ENCODE measurements at places on chromosomes 2 and 18.

- no peak for DNase-seq
Measured at GRCh38 chr2:73028841-73029240, 42.7 kb downstream of the SFXN5 start.

DNA sequence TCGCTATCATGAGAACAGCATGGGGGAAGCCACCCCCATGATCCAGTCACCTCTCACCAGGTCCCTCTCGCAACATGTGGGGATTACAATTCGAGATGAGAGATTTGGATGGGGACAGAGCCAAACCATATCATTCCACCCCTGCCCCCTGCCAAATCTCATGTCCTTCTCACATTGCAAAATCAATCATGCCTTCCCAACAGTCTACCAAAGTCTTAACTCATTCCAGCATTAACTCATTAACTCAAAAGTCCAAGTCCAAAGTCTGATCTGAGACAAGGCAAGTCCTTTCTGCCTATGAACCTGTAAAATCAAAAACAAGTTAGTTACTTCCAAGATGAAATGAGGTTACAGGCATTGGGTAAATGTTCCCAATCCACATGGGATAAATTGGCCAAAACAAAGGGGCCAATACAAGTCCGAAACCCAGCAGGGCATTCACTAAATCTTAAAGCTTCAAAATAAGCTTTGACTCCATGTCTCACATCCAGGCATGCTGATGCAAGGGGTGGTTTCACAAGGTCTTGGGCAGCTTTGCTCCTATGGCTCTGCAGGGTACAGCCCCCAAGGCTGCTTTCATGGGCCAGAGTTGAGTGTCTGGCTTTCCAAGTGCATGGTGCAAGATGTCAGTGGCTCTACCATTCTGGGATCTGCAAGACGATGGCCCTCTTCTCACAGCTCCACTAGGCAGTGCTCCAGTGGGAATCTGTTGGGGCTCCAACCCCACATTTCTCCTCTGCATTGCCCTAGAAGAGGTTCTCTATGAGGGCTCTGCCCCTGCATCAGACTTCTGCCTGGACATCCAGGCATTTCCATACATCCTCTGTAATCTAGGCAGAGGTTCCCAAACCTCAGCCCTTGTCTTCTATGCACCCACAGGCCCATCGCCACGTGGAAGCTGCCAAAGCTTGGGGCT lies 14.8 kb downstream of the TAF1B start:
- no peak for DNase-seq

DNA sequence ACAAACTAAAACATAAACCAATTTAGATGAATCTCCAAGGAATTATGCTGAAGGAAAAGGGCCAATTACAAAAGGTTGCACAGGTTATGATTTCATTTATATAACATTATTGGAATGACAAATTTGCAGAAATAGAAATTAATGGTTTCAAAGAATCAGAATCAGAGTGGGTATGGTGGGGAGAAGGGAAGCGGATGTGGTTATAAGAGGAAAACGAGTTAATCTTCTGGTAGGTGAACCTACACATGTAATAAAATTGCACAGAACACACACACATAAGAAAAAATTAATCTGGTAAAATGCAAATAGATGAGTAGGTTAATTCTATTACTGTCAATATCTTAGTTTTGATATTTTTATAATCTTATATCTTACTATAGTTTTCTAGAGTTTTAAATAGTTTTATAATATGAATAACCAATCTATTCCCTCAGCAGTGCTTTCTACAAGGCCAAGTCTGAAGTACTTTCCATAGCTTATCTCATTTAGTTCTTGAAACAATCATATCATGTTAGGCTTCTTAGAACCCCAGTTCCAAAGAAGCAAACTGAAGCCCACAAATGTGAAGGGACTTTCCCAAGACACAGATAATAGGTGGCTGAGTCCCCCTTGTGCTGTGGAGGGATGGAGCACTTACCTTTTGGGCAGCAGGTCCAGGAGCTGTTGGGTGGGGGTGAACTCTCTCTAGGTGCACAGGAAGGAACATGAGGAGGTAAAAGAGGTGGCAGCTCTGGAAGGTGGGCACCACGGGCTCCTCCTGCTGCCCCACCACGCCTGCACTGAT lies 31.5 kb downstream of the ZNF519 start:
- DNase-seq: no peak

DNA sequence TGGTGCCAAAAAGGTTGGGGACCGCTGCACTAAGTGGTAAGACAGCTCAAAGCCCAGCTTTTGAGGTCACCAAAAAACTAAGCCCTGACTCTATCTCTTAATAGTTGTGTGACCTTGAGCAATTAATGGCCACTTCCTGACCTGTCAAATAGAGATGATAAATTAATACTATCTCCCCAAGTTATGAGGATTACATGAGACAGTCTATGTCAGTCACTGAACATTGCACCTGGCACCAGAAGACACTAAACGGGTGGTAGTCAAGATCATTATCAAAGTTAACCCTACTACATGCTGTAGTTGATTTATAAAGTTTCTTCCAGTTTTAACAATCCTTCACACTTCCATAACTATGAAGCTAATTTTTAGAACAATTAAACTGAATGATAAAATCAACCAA lies 36.5 kb downstream of the STPG4 start:
- DNase-seq: no peak

DNA sequence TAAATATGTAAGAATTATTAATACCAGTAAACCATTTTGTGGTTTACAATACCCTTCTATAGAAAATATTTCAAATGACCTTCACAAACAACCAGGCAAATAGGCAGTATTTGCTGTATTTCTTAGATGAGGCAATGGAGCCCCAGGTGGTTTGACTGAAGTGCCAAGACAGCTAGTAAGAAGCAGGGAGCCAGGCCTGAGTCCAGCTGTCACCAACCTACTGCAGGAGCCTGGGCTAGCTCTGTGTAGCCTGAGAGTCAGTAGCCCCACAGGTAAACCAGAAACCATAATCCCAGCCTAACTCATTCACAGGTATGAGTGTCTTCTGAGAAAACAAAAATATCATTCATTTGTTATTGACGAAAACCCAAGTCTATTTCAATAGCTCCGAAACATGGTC lies 45.6 kb downstream of the TRIB2 start:
- DNase-seq: no peak

DNA sequence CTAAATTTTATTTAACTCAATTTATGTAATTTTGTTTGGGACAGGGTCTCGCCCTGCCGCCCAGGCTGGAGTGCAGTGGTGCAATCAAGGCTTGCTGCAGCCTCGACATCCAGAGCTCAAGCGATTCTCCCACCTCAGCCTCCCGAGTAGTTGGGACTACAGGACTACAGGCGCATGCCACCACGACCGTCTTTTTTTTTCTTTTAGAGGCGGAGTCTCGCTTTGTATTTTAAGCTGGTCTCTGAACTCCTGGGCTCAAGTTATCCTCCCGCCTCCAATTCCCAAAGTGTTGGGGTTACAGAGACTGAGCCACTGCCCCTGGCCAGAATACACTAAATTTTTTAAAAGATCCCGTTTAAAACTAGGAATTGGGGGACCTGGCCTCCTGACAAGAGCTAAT lies 18.5 kb downstream of the WNT10A start:
- DNase-seq: no peak

DNA sequence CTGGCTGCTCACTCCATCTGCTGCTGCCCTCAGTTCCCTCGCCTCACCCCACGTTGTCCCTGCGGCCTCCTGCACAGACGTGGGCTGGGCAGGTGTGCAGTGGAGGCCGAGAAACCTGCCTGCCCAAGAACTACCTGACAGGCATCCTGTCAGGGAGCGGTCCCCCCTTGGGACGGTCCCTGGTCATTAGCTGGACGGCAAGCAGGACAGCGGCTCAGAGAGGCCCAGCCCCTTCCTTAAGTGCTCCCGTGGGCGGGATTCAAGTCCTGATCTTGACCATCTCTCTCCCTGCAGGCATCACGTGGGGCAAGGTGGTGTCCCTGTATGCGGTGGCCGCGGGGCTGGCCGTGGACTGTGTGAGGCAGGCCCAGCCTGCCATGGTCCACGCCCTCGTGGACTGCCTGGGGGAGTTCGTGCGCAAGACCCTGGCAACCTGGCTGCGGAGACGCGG lies 11.3 kb downstream of the BOK start:
- DNase-seq: no peak

- no peak for DNase-seq
Measured at GRCh38 chr2:147800316-147800715, 44.5 kb upstream of the ACVR2A start.

DNA sequence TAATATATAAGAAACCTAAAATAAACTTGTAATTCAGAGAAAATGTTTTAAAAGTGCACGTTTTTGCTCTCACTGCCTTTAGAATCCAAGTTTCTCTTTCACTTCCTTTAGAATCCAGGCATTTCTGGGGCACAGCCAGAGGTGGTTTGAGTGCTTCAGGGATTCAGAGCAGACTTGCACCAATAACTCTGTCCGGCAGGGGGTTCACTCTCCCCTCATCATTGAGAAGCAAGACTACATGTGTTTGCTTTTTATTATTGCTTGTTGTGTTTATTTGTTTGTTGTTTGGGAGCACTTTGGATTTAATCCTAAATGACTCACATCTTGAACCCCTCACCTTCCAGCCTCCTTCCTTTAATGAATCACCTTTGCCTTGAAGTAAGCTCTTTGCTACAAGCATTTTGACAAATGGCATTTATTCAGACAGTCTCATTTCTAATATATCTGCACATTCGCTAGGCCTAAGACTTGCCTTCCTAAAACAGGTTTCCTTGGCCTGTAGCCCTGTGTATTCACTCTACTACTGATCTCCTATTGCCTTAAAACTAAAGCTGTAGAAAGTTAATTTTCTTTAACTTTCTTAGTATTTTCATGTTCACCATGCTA lies 233.5 kb upstream of the ATP5MC3 start:
- no peak for DNase-seq

DNA sequence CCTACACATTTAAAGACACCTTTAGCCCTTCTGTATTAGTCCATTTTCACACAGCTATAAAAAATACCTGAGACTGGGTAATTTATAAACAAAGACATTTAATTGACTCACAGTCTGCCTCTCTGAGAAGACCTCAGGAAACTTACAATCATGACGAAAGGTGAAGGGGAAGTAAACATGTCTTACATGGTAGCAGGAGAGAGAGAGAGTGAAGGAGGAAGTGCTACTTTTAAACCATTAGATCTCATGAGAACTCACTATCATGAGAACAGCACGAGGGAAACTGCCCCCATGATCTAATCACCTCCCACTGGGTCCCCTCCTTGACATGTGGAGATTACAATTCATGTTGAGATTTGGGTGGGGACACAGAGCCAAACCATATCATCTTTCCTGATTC lies 946.6 kb downstream of the SLC4A3 start:
- DNase-seq: no peak

DNA sequence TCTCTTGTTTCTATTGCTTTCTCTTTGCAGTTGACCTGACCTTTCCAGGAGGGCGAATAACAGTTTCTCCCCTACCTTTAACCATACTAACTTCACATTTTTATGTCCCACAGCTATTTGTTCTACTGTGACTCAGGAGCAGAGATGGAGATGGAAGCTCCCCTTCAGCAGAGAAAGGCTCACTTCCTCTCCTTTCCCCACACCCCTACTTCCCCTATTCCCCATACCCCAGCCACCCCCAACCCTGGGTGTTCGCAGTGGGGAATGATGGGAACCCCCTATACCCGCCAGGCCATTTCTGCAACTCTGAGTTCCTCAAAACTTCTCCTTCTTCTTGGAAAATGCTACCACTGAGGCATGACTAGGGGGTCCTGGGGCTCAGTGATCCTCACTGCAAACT lies 285.4 kb upstream of the MGAT5 start:
- no peak for DNase-seq

GRCh38 chr18:5496305-5496704 lies 47.5 kb downstream of the EPB41L3 start:
- no peak for DNase-seq

- no peak for DNase-seq
Measured at GRCh38 chr18:5295231-5295920, at the start of gene ZBTB14. ZBTB14 (minus strand) TSS chr18:5295726; CDS start chr18:5293246, 2,480 bp downstream.

GRCh38 chr2:181384923-181385322 lies 72.3 kb upstream of the ITGA4 start:
- no peak for DNase-seq

GRCh38 chr2:182133195-182133891 lies 147.7 kb downstream of the PPP1R1C start:
- DNase-seq: no peak

DNA sequence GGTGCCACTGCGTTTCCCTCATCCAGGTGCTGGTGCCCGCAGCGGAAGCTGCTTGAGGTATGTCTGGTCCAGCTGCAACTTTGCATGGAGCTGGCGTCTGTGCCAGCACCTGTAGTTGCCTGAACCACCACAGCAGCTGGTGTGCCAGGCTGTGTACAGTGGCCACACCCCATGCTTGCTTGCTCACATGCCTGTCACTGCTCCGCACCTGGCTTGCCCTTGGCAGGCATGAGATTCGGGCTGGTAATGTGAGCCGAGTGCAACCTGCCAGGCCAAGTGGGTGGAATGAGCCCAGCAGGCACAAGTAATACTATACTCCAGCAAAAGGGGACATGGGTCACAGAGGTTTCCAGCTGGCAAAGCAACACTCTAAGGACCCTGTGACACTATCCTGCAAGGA lies 1123.3 kb upstream of the ACVR2A start:
- no peak for DNase-seq

DNA sequence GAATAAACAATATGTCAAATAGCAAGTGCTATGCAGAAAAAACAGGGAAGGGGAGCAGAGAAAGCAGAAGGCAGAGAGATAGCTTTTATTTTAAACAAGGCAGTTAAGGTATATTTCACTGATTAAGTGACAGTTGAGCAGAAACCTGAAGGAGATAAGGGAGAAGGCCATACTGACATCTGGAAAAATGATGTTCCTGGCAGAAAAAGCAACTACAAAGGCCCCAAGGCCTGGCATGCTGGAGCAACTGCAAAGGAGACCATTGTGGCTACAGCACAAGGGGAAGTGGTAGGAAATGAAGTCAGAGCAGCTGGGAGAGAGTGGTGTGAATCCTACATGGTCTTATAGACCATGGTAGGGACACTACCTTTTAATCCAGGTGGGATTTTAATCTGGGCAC lies 8.9 kb upstream of the PCBP1 start:
- DNase-seq: no peak

DNA sequence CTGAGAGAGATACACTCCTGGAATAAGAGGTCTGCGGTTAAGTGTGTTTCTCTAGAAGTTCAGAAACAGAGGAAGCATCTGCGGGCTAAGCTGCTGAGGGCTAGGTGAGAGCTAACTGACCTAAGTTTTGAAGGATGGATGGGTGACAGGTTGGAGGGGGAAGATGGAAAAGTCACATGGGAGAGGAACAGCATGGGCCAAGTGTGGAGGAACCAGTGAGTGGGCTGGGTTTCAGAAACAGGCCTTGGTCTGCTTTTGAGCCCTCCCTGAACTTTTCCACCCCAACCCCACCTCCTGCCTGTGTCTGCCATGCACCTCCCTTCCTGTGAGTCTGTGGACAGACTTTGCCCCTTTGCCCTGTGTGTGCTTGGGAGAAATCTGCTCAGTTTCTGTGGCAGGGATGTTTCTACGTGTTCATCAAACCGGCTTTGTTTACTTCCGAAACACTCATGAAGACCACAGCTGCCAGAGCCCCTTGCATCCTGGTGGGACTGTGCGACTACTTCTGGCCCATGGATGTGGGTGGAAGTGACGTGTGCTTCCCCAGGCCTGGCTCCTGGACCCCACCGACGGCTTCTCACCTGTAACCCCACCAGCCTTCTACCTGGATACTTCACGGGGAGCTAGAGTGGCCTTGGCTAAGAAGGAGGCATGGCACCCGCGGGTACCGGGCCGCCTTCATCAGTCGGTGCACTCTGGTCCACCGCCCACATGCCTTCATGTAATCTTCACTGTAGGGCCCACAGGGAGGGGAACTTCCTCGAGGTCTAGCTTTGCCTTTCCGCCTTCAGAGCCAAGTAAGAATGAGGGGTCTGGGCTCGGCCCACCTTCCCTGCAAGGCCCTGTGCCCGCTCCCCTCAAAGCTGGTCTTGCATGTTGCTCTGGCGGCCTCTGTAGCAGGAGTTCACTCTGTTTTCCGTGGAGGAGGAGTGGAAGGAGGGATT lies 1.4 kb upstream of the HPCAL1 start:
- DNase-seq: no peak

Data from pulmonary artery endothelial cell (primary cell).